ENCODE measurements at places on chromosomes 6 and 20.

- H3K27ac ChIP-seq, result no peak overlapping the region
- no peaks in the 10 kb centered on the region for H3K36me3 ChIP-seq
- no peaks in the 10 kb centered on the region for H3K4me1 ChIP-seq
- H3K27me3 ChIP-seq, result peaks cover 3% of the 10 kb centered on the region
These were observed 127.5 kb downstream of the SASH1 start for GRCh38 chr6:148470156-148470555.

DNA sequence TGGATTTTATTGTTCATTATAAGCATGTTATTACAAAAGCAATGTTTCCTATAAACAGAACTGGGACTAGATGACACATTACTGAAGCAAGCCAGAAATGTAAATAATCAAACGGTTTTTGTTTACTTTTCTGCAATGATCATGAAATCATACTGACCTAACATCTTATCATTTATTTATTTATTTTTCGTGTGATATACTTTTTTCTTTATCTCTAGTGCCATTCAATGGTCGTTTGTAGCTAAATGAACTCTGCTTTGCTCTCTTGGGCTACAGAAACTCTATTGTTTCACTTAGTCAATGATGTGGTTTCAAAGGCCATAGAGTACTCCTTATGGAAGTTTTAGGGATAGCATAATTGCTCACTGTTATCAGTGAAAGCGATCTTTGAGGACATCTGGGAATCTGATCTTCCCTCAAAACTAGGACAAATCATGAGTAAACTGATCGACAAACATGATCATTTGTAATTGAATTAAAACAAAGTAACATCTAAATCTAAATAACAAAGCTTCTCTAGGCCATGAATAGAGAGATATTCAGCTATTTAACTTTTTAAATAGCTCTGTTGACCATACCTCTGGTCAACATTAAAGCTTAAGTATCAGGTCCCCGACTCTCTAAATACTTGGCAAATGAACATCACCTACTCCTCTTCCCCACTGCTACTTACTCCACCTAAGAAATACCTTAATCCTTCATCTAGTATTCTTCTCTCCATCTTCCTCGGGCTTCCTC lies 933.4 kb downstream of the TFAP2A start:
- no peaks in the 10 kb centered on the region for H3K36me3 ChIP-seq
- no peaks in the 10 kb centered on the region for H3K27me3 ChIP-seq
- no peak overlapping the region for H3K27ac ChIP-seq
- no peak for DNase-seq
- H3K4me1 ChIP-seq, result no peaks in the 10 kb centered on the region

DNA sequence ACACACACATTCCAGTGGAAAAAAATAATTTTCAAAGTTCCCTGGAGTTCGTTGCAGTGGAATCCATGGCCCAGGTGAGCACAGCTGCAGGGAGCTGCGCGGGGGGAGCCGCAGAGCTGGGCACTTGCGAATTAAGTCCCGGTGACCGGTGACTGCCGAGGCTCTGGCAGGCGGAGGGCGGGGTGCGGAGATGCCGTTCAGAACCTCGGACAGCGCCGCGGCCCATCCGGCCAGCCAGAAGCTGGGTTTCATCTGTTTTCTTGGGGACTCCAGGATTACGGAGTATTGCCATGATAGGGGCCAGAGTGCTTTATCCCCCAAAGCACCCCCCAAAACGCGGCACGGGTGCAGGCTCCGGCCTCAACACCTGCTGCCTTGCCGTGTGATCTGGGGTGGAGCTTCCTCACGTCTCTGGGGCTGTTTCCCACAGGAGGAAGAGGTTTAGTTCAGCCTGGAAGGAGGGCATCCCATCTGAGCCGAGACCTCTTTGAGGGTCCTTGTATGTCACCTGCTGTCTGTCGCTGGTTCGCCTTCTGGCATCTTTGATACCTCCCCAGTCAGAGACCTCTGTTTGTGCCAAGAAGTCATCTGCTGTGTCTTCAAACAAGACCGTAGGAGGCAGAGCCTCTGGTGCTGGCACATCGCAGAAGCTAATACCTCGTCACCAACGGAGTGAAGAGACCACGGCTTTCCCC lies 99.4 kb downstream of the YTHDF1 start:
- H3K36me3 ChIP-seq, result no peaks in the 10 kb centered on the region
- no peaks in the 10 kb centered on the region for H3K4me1 ChIP-seq
- DNase-seq, result peak; percentile 28
- H3K27ac ChIP-seq, result no peak overlapping the region

DNA sequence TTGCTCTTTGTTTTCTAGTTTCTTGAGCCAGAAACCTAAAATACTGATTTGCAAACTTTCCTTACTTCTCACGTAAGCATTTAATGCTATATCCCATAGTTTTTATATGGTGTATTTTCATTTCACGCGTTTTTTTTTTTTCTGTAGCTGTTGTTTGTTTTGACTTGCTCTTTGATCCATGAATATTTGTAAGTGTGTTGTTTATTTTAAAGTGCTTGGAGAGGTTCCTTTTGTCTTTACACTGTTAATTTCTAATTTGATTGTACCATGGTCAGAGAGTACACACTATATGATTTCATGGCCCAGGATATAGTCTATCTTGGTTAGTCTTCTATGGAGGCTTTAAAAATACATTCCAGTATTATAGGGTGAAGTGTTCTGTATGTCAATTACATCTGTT lies 84.8 kb upstream of the RNF217 start:
- H3K27ac ChIP-seq, result no peak overlapping the region
- no peak for DNase-seq
- H3K36me3 ChIP-seq, result no peaks in the 10 kb centered on the region
- H3K27me3 ChIP-seq, result no peaks in the 10 kb centered on the region

DNA sequence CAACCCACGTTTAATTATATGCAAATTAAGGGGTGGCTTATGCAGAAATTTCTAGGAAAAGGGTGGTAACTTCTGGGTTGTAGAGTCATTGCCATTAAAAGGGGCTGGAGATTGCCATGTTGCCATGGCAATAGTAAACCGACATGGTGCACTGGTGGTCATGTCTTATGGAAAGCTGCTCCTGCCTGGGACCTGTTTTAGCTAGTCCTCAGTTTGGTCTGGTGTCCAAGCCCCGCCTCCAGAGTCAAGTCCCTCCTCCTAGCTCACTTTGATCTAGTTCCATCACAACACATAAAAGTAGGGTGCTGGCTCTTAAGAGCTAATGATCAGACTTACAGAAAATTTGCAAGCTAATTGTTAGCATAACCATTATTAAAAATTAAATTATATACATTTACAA lies 5.3 kb downstream of the SLC22A2 start:
- no peaks in the 10 kb centered on the region for H3K27me3 ChIP-seq
- no peak overlapping the region for H3K27ac ChIP-seq
- no peaks in the 10 kb centered on the region for H3K4me1 ChIP-seq
- no peak for DNase-seq
- H3K4me3 ChIP-seq, result no peak overlapping the region

DNA sequence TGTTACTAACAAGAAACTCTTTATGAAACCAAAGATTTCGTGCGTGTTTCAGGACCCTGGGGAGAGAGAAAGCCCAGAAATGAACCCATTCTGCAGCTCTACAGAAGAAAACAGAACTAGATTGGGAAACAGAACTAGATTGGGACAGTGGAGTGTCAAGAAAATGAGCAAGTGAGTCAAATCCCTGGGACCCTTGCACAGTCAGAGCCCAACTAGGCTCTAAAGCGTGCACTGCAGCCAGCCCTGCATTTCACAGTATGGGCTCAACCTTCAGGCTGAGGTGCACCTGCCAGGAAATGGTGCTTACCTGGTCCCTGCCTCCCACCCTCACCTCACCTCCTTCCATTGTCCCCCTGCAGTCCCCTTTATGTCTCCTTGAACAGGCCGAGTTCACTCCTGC lies 39.7 kb downstream of the BFSP1 start:
- H3K4me1 ChIP-seq, result no peaks in the 10 kb centered on the region
- no peaks in the 10 kb centered on the region for H3K36me3 ChIP-seq
- H3K27me3 ChIP-seq, result no peaks in the 10 kb centered on the region
